ENCODE measurements at places on chromosomes 1 and 21.
A peak's percentile ranks its signal among the peaks of the same experiment; 100 is the strongest.

GRCh38 chr1:59199147-59199546 lies 97.7 kb upstream of the FGGY start:
- DNase-seq, result no peak

GRCh38 chr1:173302890-173303829 lies 96.0 kb upstream of the TNFSF4 start:
- no peak for DNase-seq

DNA sequence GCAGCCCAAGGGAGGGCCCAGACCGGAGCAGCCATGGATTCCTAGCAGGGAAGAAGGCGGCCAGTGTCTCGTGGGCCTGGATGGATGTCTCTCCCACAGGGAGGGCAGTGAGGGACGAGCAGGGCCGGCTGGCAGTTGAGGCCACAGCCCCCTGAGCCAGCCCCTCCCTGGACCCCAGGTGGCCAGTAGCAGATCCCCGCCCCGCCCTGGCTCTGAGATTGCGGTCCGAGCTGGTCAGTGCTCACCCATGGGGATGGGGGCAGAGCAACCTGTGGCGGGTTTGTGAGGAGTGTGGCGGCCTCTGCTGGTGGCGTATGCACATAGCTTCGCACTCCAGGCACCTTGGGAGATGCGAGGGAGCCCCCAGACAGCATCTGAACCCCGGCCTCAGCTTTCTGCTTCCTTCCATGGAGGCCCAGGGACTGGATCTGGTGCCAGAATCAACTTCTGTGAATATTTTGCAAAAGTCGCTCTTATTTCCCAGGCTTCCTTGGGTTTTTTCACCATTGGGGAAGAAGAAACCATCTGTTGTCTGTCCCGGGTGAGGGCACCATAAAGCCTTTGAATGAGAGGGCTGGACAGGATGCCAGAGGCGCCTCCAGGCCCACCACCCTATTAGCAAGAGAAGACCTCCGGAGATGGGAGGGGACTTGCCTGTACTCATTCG lies 8.4 kb upstream of the KCNN3 start:
- no peak for DNase-seq

- DNase-seq, result no peak
Observed at GRCh38 chr1:222754366-222755139, 17.6 kb downstream of the FAM177B start.

GRCh38 chr1:21384620-21385019 lies 55.3 kb upstream of the NBPF3 start:
- DNase-seq, result peak; percentile 71

GRCh38 chr1:111948209-111949171 lies 41.0 kb downstream of the KCND3 start:
- DNase-seq, result peak; percentile 86

Data from DMS79 (cell line).